Activated CD8-positive, alpha-beta T cell treated with anti-CD3 and anti-CD28 coated beads for 36 hours (primary cell): ENCODE measurements at places on chromosomes 4 and X. TPM values are rescaled to one million over a fixed set of nuclear protein-coding genes. Genes with fewer than 3 reads are reported as not detected.

The SLC9B1 gene
- 2.4 TPM for total RNA-seq

- DNase-seq, result no peak
Observed at GRCh38 chr4:185344743-185345538, 50.8 kb downstream of the LRP2BP start.

- no peak for DNase-seq
Observed at GRCh38 chr4:168411318-168412150, 68.8 kb downstream of the DDX60L start.

DNA sequence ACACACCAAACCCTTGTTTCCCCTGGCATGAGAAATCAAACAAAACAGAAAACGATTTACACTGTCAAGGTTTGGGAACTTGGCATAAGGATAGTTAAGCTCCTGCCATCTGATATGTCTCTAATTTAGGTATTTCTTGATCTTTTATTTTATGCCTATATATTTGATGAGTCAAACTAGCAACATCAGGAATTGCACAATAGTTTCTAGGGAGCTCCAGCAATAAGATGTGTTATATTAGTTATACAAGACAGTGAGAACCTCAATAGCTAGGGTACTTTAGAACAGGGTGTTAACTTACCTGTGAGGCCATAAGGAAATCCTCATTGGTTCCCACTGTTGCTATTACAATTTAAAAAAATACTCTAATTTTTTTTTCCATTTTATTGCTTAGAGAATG is 474.2 kb downstream of the GBA3 start:
- DNase-seq, result no peak

DNA sequence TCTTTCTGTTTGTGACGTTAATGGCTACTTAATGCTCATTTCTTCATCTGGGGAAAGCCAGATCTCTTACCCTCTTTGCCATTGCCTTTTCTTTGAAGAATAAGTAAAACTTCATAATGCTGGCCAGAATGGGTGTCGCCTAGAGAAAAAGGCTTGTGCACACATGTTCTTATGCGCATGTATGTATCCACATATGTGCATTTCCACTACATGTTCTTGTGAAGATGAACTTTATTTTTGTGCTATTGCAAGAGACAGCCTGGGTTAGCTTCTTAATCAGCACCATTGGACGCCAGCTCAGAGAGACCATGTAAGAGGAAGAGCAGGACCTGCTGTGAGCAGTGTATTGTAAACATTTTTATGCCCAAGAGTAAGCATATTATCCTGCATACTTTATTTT is 178.7 kb downstream of the SPRY1 start:
- DNase-seq, result no peak
